ENCODE measurements at places on chromosomes 3 and 15. TPM values are rescaled to one million over a fixed set of nuclear protein-coding genes. Genes with fewer than 3 reads are reported as not detected.

Gene POPDC2
- total RNA-seq = under 0.01 TPM

Gene CLDN16
- total RNA-seq = under 0.01 TPM

Gene FBXW12
- not detected for total RNA-seq

Gene CIP2A
- total RNA-seq = 31.7 TPM

Gene NR1I2
- total RNA-seq = not detected

Gene NR2E3
- total RNA-seq = under 0.01 TPM

Gene SLCO3A1
- total RNA-seq = 2.2 TPM

Gene CEMIP
- total RNA-seq = 51.9 TPM

Gene ARGFX
- not detected for total RNA-seq

Gene IQCF5
- not detected for total RNA-seq

Gene SIDT1
- total RNA-seq = not detected

Gene CHAC1
- 51.3 TPM for total RNA-seq

Gene IL12A
- 0.90 TPM for total RNA-seq

Gene RHOV
- total RNA-seq = not detected

Gene CCR1
- not detected for total RNA-seq

Gene LSAMP
- 8.1 TPM for total RNA-seq

Gene PCLAF
- 34.2 TPM for total RNA-seq

Gene ANKDD1A
- 2.8 TPM for total RNA-seq

Gene CCR8
- total RNA-seq = not detected

Gene ZNF860
- total RNA-seq = 0.56 TPM

Gene MESP2
- 0.28 TPM for total RNA-seq

Gene TRIM71
- total RNA-seq = not detected

Gene CMTM8
- not detected for total RNA-seq

Gene ALDH1A2
- not detected for total RNA-seq

Gene LRRC49
- total RNA-seq = 16.8 TPM

Gene SLC27A2
- not detected for total RNA-seq

Gene WDR93
- not detected for total RNA-seq

Gene VGLL4
- total RNA-seq = 34.2 TPM

All from IMR-90 (cell line).